Activated CD4-positive, CD25-positive, alpha-beta regulatory T cell treated with anti-CD3 and anti-CD28 coated beads, Interleukin-2, amount 50 U/mL, for 72 hours (primary cell): ENCODE measurements at places on chromosomes 5 and 9.
A peak's percentile ranks its signal among the peaks of the same experiment; 100 is the strongest.

DNA sequence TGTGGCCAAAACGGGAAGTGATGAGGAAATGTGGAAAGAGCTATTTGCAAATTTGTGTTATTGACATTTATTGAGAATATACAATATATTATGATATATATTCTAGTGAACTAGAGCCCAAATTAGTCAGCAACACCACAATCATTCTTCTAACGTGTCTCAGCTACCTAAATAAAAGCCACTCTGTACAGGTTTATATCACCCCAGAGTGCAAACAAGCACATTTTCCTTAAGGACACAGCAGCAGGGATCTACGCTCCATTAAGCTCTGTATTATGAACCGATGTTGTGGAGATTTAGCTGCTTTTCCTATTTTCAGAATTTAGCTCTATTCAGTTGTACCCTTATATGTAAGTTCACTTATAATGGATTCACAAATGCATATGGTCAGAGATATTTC, 77.9 kb downstream of the CDH18 start:
- DNase-seq, result no peak

GRCh38 chr5:108315829-108316228, 66.1 kb downstream of the FBXL17 start:
- DNase-seq, result no peak

GRCh38 chr9:70616228-70616990, 202.0 kb upstream of the KLF9 start:
- DNase-seq, result no peak

GRCh38 chr9:125701351-125701750, 5.7 kb downstream of the MAPKAP1 start:
- no peak for DNase-seq

DNA sequence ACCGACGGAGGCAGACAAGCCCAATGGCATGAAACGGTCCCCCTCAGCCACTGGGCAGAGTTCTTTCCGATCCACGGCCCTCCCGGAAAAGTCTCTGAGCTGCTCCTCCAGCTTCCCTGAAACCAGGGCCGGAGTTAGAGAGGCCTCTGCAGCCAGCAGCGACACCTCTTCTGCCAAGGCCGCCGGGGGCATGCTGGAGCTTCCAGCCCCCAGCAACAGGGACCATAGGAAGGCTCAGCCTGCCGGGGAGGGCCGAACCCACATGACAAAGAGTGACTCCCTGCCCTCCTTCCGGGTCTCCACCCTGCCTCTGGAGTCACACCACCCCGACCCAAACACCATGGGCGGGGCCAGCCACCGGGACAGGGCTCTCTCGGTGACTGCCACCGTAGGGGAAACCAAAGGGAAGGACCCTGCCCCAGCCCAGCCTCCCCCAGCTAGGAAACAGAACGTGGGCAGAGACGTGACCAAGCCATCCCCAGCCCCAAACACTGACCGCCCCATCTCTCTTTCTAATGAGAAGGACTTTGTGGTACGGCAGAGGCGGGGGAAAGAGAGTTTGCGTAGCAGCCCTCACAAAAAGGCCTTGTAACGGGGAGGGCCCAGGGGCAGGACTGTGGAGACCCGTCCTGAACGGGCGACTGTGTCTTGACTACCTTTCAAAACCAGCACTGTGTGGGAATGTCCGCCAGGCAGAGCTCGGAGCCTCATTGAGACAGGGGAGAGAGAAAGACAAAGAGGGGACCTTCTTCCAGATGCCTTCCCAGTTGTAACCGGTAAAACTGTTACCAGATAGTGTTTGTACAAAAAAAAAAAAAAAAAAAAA, 29.9 kb downstream of the CD180 start:
- peak; percentile 75 for DNase-seq

DNA sequence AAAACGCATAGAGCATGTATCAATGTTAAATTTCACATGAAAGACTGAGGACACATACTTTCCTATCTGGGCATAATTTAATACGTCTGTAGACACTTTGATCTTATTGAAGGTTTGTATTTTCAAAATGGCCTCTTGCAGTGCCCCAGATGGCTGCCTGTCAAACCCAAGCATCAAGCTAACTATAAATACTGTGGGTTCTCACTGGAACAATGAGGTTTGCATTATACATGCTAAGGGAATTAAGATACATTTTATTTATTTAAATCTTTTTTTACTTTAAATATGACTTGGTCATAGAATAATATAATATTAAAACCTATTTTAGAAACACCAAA, 702.9 kb upstream of the GRAMD2B start:
- no peak for DNase-seq

DNA sequence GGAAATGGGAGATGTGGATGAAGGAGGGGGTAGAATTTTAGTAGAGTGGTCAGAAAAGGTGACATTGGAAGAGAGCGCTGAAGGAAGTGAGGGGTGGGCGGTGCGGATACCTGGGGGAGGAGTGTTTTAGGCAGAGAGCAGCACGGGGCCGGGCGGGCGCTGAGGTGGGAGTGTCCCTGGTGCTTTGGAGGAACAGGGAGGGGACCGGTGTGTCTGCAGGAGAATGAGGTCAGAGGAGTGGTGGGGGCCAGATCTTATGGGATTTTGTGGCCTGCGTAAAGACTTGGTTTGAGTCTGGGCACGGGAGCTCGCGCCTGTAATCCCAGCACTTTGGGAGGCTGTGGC, 5.8 kb upstream of the PSD2 start:
- DNase-seq, result no peak

DNA sequence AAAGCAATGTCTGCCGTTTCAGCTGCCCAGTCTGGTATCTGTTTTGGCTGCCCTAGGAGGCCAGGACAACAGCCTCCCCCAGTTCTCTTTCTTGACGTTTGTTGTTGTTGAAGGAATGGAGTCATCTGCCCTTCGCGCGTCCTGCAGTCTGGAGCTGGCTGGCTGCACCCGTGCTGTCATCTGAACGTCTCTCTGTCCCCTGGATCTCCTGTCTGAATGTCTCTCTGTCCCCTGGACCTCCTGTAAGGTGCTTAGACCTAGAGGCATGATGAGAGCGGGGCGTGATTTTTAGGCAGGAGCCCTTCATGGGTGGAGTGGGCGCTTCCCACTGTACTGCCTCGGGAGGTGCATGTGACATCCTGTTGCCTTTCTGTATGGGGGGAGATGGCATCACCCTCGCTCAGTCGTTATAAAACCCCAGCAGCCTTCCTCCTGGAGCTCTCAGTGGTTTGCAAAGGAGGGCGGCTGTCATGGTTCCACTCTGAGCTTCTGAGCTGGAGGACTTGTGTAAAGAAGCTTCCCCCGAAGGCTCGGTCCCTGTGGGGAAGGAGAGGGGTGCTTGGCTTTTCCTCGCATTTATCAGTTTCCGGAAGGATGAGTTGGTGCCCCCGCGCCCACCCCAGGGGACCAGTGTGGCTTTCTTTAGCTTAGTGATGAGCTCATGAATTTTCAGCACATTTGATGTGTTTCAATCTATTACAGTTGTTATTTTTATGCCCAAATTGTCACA, 49.8 kb upstream of the OLFM1 start:
- DNase-seq, result no peak

GRCh38 chr9:17988489-17988888, 409.6 kb downstream of the SH3GL2 start:
- DNase-seq, result no peak

GRCh38 chr5:97838214-97838613, 655.2 kb upstream of the RIOK2 start:
- DNase-seq, result no peak

- DNase-seq, result no peak
Observed at GRCh38 chr9:79236466-79236865, 335.3 kb upstream of the TLE4 start.

GRCh38 chr5:33470544-33470943, 29.8 kb downstream of the TARS1 start:
- no peak for DNase-seq

DNA sequence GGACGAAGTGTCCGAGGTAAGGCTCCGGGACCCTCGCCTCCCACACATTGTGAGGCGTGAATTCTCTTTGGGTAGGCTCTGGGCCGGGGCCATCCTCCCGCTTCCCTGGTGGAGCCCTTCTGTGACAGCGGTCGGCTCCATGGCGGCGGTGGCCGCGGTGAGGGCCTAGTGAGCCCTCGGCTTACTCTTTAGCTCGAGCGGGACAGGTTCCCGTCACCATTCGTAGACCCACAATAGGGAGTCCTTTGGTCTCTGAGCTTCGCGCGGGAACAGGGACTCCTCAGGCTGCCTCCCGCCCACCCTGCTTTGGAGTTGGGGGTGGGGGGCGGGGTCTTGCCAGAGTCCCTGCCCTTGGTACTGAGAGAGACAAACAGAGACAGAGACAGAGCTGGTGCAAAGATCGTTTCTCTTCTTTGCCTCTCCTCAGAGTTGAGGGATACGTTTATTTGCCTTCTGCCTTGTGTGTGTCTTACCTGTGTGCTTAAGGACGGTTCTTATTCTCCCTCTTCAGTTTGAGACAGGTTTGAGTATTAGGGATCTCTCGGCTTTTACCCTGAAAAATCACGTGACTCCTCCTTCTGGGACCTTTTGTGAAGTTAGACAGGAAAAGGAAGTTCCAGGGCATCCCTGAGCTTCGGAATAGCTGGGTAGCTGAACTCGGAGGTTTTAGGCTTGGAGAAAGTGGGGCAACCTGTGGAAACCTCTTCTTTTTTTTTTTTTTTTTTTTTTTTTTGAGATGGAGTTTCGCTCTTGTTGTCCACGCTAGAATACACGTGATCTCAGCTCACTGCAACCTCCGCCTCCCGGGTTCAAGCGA, 833 bp downstream of the ANKHD1 start:
- DNase-seq, result peak; percentile 59

- no peak for DNase-seq
Observed at GRCh38 chr5:158406884-158407823, 548.2 kb upstream of the CLINT1 start.

GRCh38 chr9:134378901-134379338, 52.7 kb downstream of the RXRA start:
- DNase-seq, result no peak

DNA sequence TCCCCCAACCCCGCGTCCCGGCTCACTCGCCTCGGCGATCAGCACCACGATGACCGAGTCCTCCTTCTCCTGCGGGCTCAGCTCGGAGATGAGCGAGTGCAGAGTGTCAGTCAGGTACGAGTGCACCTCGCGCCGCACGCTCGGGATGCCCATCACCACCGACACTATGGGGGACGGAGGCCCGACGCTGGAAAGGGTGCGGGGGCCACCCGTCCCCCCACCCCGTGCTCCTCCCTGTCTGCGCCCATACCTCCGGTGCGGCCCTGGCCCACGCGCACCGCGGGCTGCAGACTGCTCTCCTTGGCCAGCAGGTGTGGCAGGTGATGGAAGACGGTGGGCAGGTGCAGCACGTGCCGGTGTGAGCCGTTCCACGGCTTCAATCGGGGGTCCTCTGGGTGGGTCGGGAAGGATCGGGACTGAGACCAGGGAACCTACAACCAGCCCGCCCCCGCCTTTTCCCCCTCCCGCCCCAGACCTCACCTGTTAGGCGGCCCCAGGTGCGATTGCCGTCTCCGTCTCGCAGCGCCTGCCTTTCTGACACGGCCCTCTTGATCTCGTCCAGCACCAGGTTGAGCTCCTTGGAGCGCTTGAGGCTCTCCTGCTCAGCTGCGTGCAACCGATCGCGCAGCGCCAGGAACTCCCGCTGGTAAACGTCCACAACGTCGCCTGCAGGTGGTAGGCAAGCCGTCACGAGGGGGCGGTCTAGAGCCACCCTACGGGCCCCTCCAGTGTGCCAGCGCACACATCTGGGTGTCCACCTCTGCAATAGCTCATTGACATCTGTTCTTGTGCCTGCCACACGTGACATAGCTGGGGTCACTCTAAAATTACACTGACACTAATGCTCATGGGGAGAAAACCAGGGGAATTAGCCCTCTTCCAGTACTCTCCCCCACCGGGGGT, 5.1 kb downstream of the MGAT4B start:
- DNase-seq, result peak; percentile 80

DNA sequence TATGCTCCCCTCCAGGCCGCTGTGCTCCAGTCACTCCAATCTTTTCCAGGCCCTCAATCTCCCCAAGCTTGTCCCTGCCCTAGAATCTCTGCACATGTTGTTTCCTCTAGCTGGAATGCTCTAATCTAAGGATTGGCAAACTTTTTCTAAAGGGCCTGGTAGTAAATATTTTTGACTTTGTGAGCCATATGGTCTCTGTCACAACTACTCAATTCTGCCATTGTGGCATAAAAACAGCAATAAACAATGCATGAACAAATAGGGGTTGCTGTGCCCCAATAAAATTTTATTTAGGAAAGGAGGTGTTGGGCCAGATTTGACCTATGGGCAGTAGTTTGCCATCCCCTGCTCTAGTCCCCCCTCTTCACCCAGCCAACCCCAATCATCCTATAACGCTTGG, 150.5 kb upstream of the LRRTM2 start:
- DNase-seq, result no peak

GRCh38 chr5:171371326-171371725, 16.3 kb upstream of the NPM1 start:
- no peak for DNase-seq

DNA sequence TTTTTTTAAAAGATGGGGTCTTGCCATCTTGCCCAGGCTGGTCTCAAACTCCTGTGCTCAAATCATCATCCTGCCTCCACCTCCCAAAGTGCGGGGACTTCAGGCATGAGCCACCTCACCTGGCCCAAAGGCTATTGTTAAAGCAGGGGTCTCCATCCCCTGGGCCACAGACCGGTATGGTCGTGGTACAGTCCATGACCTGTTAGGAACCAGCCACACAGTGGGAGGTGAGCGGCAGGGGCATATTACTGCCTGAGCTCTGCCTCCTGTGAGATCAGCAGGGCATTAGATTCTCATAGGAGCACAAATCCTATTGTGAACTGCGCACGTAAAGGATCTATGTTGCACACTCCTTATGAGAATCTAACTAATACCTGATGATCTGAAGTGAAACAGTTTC, 7.3 kb upstream of the NOL6 start:
- DNase-seq, result no peak

DNA sequence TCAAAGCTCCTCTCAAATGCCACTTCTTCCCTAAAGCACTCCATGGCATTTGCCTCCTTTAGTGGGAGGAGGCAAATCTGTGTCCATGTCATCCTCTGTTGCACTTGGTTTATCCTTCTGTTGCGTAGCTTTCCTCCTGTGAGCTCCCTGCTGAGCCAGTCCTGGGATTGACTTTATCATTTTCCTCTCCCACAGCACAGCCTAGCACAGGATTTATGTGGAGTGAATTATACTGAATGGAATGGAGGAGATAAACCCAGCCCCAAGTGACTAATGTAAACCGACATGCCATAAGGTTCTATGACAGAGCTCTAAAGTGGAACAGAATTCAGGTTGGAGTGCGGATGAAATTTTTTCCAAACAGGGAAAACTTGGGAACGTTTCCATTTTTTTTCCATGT, 26.4 kb upstream of the TOMM5 start:
- DNase-seq, result no peak

- no peak for DNase-seq
Observed at GRCh38 chr5:20113031-20113715, 125.2 kb upstream of the CDH18 start.

GRCh38 chr5:44691802-44692201, 116.9 kb upstream of the MRPS30 start:
- no peak for DNase-seq

GRCh38 chr9:130823435-130823834, 11.6 kb upstream of the ABL1 start:
- no peak for DNase-seq

- no peak for DNase-seq
Observed at GRCh38 chr5:74433255-74433895, 207.2 kb downstream of the ENC1 start.
